ENCODE measurements at places on chromosomes 5 and 9.

DNA sequence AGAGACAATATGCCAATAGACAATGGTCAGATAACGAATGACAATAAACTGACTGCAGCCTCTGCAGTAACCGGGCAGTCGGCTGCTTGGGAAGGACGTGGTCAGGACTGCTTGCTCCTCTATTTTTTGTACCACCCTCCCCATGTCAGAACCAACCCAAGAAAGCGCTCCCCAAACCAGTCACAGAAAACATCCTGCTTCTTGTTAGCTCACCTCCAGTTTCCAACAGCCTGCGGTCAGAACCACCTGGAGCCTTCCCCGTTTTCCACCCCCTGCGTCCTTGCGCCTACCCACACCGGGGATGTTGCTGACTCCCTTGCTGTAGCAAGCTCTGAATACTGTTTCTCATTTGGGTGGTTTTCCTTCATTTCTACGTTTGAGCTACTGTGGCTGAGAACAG is 1.7 kb upstream of the MRNIP start:
- no peak for DNase-seq

- DNase-seq, result no peak
These were observed 87.8 kb downstream of the RXRA start for GRCh38 chr9:134413890-134414623.

DNA sequence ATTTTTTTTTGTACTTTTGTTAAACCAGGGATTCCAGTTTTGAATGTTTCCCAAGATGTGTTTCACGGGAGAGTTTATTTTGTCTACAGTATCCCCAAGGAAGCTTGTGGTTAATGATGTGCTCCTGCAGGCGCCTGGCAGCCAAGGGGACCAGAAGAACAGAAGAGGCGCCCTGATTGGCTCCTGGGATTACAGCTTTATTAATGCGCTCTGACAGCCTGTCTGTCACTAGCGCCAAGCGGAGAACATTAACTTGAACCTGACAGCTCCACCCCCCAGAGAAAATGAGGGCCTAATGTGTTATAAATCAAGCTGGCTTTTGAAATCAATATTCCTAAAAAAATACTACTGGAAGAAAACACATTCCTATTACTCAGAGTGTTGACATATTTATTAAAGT is 5.0 kb upstream of the FBXL7 start:
- no peak for DNase-seq

- no peak for DNase-seq
These were observed 48.4 kb downstream of the SLC1A1 start for GRCh38 chr9:4538621-4539020.

DNA sequence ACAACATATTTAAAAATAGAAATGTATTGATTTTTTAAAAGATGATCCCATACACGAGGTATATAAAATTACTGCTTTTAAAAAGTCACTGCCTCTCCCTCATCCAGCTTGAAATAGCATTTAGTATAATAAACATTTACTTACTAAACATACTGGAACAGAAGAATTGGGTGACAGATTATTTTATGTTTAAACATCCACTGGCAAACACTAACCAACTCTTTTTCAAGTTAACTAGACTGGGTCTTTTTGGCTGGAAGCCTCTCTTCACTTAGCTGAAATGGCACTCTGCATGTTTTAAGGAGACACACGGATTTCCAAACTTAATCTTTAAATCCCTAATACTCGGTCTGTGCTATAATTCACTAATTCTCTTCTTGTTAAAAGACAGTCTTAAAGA is 19.0 kb downstream of the CTXN3 start:
- DNase-seq, result no peak

- DNase-seq, result no peak
These were observed 7.3 kb downstream of the VLDLR start for GRCh38 chr9:2628919-2629318.

- DNase-seq, result no peak
These were observed 24.6 kb downstream of the TRAF2 start for GRCh38 chr9:136910901-136911245.

DNA sequence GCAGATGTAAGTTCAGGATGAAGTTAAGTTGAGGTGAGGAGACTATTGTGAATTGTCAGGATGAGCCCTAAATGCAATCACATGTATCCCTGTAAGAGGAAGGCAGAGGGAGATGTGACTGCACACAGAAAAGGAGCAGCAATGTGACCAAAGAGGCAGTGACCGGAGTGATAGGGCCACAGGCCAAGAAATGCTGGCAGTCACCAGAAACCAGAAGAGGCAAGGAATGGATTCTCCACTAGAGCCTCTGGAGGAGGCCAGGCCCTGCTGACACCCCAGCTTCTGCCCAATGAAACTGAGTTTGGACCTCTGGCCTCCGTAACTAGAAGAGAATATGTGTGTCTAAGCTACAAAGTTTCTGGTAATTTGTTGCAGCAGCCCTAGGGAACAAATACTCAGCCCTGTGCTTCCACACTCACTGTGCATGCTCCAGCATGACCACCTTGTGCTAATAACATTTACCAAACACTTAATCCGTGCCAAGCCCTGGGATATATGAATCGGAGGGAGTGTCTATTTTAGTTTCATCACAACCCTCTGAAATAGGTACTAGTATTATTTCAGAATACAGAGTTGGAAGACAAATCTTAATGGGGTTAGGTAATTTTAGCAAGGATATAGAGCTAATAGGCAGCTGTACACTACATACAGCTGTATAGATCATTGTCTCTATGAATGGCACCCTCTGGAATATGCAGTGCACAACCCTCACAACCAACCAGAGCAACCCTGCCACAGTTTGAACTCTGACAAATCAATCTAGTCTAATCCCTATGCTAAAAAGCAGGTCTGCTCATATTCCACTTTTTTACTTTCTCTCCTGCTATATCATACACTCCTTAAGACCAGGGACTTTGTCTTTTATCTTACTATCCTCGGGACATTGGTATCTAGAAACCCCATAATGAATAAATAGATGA is 7.8 kb upstream of the GPX8 start:
- DNase-seq, result no peak

DNA sequence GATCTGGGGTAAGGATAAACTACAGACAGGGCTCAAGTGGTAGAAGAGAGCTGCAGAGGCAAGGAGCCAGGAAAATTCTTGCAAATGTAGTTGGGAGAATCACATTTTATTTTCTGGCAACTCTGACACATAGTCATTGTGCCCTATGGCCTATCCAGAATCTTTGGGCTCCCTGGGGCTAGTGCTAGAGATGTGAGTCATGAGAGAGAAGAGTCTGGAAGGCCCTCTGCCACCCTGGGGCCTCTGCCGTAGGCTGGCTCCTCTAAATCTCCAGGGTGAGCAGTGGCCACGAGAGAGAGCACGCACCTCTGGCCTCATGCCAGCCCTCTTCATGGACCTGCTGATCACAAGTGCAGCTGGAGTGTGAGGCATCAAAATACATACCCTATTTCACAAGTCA is 74.3 kb upstream of the SSBP2 start:
- peak; percentile 22 for DNase-seq

GRCh38 chr5:58360794-58361193 is 99.1 kb downstream of the PLK2 start:
- DNase-seq, result no peak

DNA sequence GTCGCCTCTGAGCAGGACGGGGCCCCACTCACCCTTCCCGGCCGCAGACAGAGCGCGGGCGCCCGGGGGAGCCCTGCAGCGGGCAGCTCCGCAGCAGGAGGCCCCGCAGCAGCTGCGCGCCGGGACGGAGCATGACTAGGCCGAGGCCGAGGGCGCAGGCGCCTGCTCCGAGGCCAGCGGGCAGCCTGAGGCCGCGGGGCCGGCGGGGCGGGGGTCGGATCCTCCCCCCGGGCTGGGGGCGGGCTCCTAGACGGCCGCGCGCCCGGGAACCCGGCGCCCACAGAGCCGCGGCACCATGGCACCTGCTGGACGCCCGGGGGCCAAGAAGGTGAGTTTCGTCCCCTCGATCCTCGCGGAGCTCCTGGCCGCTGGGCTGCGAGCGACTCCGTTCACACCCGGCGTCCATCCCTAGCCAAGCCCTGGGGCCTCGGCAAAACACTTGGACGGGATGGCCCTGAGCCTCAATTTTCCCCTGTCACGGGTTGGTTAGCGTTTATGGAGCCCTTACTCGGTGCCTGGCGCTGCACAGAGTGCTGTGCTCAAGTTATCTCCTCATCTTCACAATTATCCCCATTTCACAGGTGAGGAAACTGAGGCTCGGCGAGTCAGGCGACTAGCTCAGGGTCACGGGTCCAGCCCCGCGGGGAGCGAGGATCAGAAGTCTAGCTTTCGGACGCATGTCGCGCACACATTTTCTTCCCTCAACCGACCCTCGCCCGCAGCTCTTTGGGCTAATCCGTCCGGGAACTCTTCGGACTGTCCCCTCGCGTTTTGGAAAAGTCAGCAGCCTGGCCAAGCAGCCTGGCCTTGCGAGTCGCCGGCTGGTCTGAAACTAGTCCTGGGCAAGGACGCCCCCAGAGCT is at the start of the genes BHMT2 and DMGDH:
BHMT2 (plus strand) TSS at position 280 of the 862 bp plus-strand sequence; CDS start at position 296, 16 bp downstream.
DMGDH (minus strand) TSS at position 187 of the 862 bp plus-strand sequence; CDS start at position 133, 54 bp downstream.
- peak; percentile 47 for DNase-seq

- DNase-seq, result no peak
These were observed 31.1 kb downstream of the FOXD1 start for GRCh38 chr5:73417303-73418034.

GRCh38 chr5:120255214-120255613 is 208.9 kb upstream of the PRR16 start:
- DNase-seq, result no peak

- DNase-seq, result peak; percentile 39
These were observed 77.4 kb downstream of the SEC61B start for GRCh38 chr9:99299211-99300102.

GRCh38 chr5:74209571-74209970 is 431.0 kb downstream of the ENC1 start:
- no peak for DNase-seq

DNA sequence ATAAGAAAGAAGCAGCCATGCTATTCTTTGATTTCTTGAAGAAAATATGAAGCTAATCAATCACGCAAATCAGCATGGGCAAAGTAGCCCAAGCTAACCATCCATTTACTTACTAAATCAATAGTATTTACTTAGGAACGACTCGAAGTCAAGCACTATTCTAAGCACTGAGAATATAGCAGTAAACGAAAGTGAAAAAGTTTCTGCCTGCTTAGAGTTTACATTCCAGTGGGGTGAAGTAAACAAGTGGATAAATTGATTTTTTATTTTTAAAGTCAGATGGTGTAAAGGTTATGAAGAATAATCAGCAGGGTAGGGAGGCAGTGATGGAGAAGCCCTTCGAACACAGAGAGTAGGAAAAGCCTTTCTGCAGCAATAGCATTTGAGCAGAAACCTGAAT is 5.5 kb downstream of the TSTD2 start:
- DNase-seq, result no peak

DNA sequence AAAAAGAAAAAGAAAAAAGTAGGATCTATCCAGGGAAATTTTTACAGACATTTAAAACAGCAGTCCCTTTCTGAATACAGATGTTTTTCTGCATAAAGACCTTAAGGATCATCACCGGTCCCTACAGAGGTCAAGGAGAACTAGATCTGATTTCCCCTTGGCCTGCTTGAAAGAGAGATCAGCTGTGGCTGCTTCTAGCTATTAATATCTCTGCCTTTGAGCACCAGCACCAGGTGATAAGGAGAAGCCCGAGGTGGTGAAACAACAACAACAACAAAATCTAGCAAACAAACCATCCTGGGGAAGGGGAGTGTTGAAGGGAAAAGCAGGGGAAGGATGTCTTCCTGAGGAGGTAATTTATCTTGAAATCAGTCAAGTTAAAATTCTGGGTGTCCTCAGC is 42.1 kb downstream of the ZNF366 start:
- DNase-seq, result no peak

DNA sequence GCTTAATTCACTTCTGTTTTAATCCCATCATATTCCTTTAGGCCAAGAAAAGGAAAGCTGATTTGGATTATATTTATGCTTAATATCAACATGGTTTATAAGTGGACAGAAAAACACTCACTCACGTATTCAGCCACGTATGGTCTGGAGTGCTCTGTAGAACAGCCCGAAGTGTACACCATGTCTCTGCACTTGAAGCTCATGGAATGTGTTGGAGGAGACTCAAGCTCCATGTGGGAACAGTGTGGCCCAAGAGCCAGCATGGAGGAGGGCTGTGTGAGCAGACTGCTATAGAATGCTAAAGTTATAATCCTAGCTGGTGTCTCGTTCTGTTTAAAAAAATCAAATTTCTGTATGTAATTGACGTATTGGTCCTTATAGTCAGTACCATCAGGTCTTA is 32.9 kb downstream of the OTULINL start:
- DNase-seq, result no peak

GRCh38 chr9:14313378-14313940 is 482 bp downstream of the NFIB start:
- no peak for DNase-seq

- DNase-seq, result no peak
These were observed 112.8 kb upstream of the ICE1 start for GRCh38 chr5:5309645-5310044.

- peak; percentile 4 for DNase-seq
These were observed 184.2 kb downstream of the NSG2 start for GRCh38 chr5:174229514-174230370.

Data from NB4 (cell line).